Progenitor cell of endocrine pancreas (in vitro differentiated cells): ENCODE measurements at places on chromosomes 3 and 15. TPM values are rescaled to one million over a fixed set of nuclear protein-coding genes. Genes with fewer than 3 reads are reported as not detected.
A peak's percentile ranks its signal among the peaks of the same experiment; 100 is the strongest.

Gene GOLGA6D
- total RNA-seq, result 0.13 TPM in 1 of 2 replicates, not detected in the other

Gene POLQ
- 9.6 and 9.9 TPM in 2 replicates for total RNA-seq

Gene LEKR1
- 2.4 and 4.1 TPM in 2 replicates for total RNA-seq

Gene AGBL1
- total RNA-seq, result not detected in 2 replicates

Gene SRGAP3
- 20.7 and 21.4 TPM in 2 replicates for total RNA-seq

Gene TMEM207
- total RNA-seq, result 0.27 TPM in 1 of 2 replicates, not detected in the other

Gene ACP3
- total RNA-seq, result 8.1 and 9.1 TPM in 2 replicates

Gene PLA2G4D
- total RNA-seq, result not detected in 2 replicates

Gene SPINK8
- not detected in 2 replicates for total RNA-seq

Gene FBXO40
- total RNA-seq, result not detected in 2 replicates

Gene DNAJC19
- total RNA-seq, result 55.2 and 56.6 TPM in 2 replicates

Gene PRSS50
- total RNA-seq, result 1.9 TPM in 2 replicates

DNA sequence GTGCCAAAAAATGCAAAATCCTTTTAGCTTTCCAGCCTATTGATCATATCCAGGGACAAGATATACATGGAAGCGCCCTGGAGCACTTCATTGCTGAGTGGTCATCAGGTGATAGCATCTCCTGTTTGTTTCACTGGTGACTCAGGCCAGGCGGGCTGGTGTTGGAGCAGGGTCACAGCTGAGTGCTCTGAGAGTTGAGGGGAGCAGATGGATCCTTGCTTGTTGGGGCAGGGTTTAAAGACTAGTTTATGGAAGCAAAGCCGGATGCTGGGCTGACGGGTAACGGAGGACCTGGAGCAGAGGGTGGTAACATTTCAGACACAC lies 405.0 kb upstream of the TPM1 start:
- no peak for DNase-seq
- H3K27me3 ChIP-seq, result no peaks in the 10 kb centered on the region
- H3K4me3 ChIP-seq, result no peak overlapping the region

DNA sequence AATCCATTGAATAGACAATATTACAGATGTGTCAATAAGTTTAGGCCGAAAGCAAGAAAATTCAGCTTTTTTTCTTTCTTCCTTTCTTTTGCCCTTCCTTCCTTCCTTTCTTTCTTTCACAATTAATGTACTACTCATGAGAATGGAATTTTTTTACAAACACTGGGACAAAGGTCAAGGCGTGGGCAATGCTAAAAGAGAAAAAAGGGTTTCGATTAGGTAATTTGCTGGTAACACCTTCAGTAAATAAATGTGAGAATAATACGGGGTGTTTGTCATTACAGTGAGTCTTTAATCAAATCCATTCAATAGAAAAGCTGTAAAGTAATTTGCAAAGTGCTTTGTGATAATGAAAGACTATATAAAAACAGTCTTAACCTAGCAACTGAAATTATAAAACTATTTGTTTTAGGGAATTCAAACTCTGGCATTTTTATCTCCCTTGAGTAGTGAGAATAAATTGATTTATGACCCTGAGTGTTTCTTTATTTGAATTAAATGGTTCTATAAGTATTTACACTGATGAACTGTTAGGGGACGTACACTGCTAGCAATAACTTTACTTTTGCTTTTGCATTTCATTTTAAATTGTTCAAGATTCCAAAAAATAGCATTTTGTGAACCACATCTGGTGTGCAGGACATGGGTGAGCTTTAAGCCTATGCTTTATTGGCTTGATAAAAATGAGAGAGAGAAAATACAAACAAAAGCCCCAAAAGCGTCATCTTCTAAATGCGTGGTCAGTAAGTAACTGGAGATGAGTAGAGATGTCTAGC lies 104.2 kb upstream of the THRB start:
- no peak overlapping the region for H3K4me3 ChIP-seq
- DNase-seq, result no peak
- H3K36me3 ChIP-seq, result peaks cover 2% of the 10 kb centered on the region

DNA sequence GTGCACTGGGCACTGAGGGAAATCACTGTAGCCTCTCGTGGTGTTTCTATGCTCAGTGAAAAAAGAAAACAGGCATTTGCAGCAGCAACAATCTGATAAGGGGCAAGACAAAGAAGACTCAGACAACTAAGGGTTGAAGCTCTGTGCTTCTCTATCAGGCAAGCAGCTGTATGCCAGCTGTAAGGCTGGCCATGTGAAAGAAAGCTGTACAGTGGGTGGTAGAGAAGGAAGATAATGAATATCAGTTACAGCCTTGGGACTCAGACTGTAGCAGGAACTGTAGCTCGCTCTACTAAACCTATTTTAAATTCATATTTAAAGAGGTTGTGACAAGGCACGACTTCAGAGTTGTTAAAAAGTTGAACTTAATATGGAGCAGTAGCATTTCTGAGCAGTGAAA lies 76.3 kb downstream of the VGLL3 start:
- no peak overlapping the region for H3K27ac ChIP-seq
- H3K4me1 ChIP-seq, result no peaks in the 10 kb centered on the region
- no peaks in the 10 kb centered on the region for H3K36me3 ChIP-seq
- H3K4me3 ChIP-seq, result no peak overlapping the region
- H3K27me3 ChIP-seq, result no peaks in the 10 kb centered on the region

GRCh38 chr3:115281697-115282675 lies 134.9 kb upstream of the ZBTB20 start:
- H3K4me3 ChIP-seq, result no peak overlapping the region
- DNase-seq, result no peak

DNA sequence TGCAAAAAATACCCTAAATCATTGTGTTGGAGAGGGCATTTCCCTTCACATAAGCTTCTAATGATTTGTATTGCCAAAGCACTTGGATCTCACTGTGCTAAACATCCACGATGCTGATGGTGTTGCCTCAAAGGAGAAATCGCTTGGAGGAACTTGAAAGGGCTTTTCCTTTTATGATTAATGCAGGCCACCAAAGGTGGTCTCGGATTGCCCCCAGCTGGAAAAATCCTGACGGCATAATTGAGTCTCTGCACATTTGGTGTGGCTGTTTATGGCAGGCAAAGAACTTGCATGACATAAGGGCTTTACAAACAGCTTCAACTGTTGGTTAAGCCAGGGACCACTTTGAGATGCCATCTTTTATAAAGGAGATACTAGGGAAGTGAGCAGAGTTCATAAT lies 664.0 kb upstream of the ADAMTS9 start:
- no peaks in the 10 kb centered on the region for H3K27me3 ChIP-seq
- H3K27ac ChIP-seq, result no peak overlapping the region
- H3K4me3 ChIP-seq, result no peak overlapping the region
- H3K4me1 ChIP-seq, result peaks cover 7% of the 10 kb centered on the region

- peak; percentile 52 for DNase-seq
- H3K27ac ChIP-seq, result peak overlapping the region; percentile 50
- peaks cover 8% of the 10 kb centered on the region for H3K4me1 ChIP-seq
- peaks cover 4% of the 10 kb centered on the region for H3K27me3 ChIP-seq
- H3K36me3 ChIP-seq, result no peaks in the 10 kb centered on the region
Measured at GRCh38 chr15:67967871-67968431, 86.2 kb upstream of the PIAS1 start.

- no peak for DNase-seq
- H3K36me3 ChIP-seq, result peaks cover 10% of the 10 kb centered on the region
- no peak overlapping the region for H3K4me3 ChIP-seq
- no peak overlapping the region for H3K27ac ChIP-seq
- H3K4me1 ChIP-seq, result no peaks in the 10 kb centered on the region
- H3K27me3 ChIP-seq, result no peaks in the 10 kb centered on the region
Measured at GRCh38 chr3:43378066-43378935, 92.0 kb downstream of the SNRK start.

GRCh38 chr3:175732017-175732416 lies 872.9 kb downstream of the NAALADL2 start:
- peaks cover 8% of the 10 kb centered on the region for H3K36me3 ChIP-seq
- H3K27ac ChIP-seq, result no peak overlapping the region
- no peak for DNase-seq
- peaks cover 11% of the 10 kb centered on the region for H3K4me1 ChIP-seq
- H3K4me3 ChIP-seq, result no peak overlapping the region
- no peaks in the 10 kb centered on the region for H3K27me3 ChIP-seq

GRCh38 chr15:85280203-85280602 lies 100.2 kb upstream of the AKAP13 start:
- no peak overlapping the region for H3K27ac ChIP-seq
- H3K4me3 ChIP-seq, result no peak overlapping the region
- no peaks in the 10 kb centered on the region for H3K4me1 ChIP-seq
- peaks cover 6% of the 10 kb centered on the region for H3K27me3 ChIP-seq
- no peak for DNase-seq

DNA sequence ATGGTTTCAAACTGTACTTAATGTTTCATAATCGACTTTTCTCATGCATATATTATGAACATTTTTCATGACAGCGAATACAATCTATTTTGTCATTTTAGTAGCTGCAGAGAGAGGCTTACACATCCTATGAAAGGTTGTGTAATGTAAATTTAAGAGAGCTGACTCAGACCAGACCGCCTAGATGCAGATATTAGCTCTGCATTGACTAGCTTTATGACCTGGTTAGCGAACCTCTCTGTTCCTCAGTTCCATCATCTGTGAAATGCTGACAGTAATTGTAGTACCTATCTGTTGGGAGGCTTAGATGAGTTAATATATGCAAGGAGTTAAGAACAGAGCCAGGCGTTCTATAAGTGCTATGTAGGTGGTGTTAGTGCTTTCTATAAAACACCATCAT lies 116.2 kb upstream of the RASGRP1 start:
- H3K4me3 ChIP-seq, result no peak overlapping the region
- H3K4me1 ChIP-seq, result no peaks in the 10 kb centered on the region
- peaks cover 24% of the 10 kb centered on the region for H3K27me3 ChIP-seq
- no peak overlapping the region for H3K27ac ChIP-seq

DNA sequence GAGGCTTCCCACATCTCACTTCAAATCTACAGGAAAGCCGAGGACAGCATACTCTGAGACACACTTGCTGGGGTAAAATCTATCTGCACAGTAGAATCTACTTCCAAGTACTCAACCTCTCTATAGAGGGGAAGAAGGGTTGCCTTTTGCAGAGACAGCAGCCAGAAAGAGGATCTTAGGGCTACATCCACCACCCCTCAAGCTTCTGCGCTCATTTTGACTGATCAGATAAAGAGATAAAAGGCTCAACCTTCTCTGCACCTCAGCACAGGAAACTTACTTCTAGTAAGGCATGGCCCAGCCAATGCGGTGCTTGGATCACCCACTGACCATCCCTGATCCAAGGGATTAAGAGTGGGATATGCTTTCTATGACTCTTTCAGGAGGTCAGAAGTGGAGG lies 6.9 kb upstream of the SLC9A9 start:
- no peak overlapping the region for H3K4me3 ChIP-seq
- H3K27me3 ChIP-seq, result no peaks in the 10 kb centered on the region
- no peak overlapping the region for H3K27ac ChIP-seq
- no peaks in the 10 kb centered on the region for H3K4me1 ChIP-seq

- H3K4me3 ChIP-seq, result no peak overlapping the region
- no peaks in the 10 kb centered on the region for H3K36me3 ChIP-seq
- no peaks in the 10 kb centered on the region for H3K27me3 ChIP-seq
- no peak overlapping the region for H3K27ac ChIP-seq
- DNase-seq, result no peak
- peaks cover 12% of the 10 kb centered on the region for H3K4me1 ChIP-seq
Measured at GRCh38 chr3:193560870-193561269, 6.2 kb upstream of the ATP13A4 start.

DNA sequence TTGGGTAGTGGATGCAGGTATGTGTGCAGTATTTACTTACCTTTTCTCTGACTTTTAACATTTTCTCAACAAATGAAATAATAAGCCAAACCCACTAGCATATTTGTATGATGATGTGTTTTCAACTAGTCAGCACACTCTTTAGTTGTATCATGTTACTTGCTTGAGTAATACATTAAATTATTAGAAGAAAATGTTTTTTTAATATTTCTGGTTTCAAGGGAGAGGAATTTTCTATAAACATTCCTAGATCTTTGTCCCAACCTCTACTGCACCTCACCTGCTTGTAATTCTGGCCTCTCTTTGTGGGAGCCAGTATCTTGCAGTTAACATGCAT lies 161.8 kb upstream of the CBLB start:
- no peaks in the 10 kb centered on the region for H3K36me3 ChIP-seq
- no peak for DNase-seq
- peaks cover 1% of the 10 kb centered on the region for H3K4me1 ChIP-seq
- H3K27me3 ChIP-seq, result peaks cover 13% of the 10 kb centered on the region

GRCh38 chr3:39361252-39361927 lies 21.8 kb upstream of the SLC25A38 start:
- no peak overlapping the region for H3K4me3 ChIP-seq
- H3K27me3 ChIP-seq, result peaks cover 7% of the 10 kb centered on the region
- peaks cover 25% of the 10 kb centered on the region for H3K4me1 ChIP-seq
- DNase-seq, result no peak
- H3K27ac ChIP-seq, result peak overlapping the region; percentile 15

GRCh38 chr15:45802140-45802539 lies 167.3 kb downstream of the SQOR start:
- no peak overlapping the region for H3K4me3 ChIP-seq
- H3K36me3 ChIP-seq, result no peaks in the 10 kb centered on the region
- H3K27ac ChIP-seq, result no peak overlapping the region
- no peaks in the 10 kb centered on the region for H3K27me3 ChIP-seq
- DNase-seq, result no peak

DNA sequence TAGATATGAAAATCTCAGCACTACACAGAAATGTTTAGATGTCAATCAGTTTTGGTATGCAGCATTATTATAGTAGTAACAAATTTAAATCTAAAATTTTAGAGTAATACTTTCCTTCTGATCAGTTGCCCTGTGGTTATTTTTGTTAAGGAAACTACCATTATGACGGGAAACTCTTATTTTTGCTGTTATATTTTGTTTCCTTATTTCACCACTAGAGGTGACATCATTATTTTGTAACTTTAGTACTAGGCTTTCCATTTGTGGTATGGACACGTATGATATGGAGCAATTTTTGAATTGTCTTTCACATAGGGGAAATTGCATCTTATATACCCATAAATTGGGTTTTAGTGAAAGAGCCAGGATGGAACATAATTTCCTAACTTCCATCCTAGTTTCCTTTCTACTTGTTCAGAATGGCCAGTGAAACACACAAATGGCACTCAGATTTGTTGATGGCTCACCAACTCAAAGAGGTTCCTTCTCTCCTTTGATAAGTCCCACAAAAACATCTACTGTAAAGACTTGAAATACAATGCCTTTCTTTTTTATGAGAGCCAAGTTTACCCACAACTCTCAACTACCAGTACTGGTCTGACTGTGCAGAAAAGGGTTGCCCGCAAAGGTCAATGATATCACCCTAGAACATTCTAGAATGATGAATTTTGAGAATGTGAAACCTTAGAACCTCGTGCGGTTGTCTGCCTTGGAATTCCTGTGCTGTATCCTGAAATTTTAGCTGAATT lies 19.4 kb upstream of the PPP4R2 start:
- H3K36me3 ChIP-seq, result peaks cover 2% of the 10 kb centered on the region
- H3K4me1 ChIP-seq, result peaks cover 26% of the 10 kb centered on the region
- DNase-seq, result no peak

DNA sequence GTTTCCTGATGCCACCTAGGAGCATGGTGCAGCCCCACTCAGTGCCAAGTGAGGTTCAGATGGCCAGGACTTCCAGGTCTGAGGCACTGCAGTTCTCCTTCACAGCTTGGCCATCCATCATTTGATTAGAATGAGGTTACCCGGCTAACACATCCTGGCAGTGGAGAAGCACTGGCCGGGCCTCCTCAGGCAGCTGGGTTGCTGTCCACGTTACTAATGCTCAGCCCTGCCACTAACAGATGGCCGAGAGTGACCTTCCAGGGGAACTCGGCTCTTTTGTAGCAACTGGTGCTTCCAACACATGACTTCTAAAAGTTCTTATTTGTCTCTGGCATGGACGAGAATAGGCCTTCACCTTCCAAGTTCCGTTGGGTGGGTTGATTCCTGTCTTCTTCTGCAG lies 204.6 kb upstream of the CFAP20DC start:
- H3K27me3 ChIP-seq, result no peaks in the 10 kb centered on the region
- no peak overlapping the region for H3K27ac ChIP-seq
- H3K4me1 ChIP-seq, result peaks cover 3% of the 10 kb centered on the region
- DNase-seq, result no peak

- H3K4me1 ChIP-seq, result peaks cover 10% of the 10 kb centered on the region
- DNase-seq, result no peak
- H3K36me3 ChIP-seq, result peaks cover 1% of the 10 kb centered on the region
- no peak overlapping the region for H3K4me3 ChIP-seq
Measured at GRCh38 chr3:161852744-161853143, 356.1 kb downstream of the OTOL1 start.
